ENCODE measurements at places on chromosomes 4 and X. TPM values are rescaled to one million over a fixed set of nuclear protein-coding genes. Genes with fewer than 3 reads are reported as not detected.

The FGF13 gene
- total RNA-seq, result 4.0 TPM

The PABPC5 gene
- 0.31 TPM for total RNA-seq

The PRKX gene
- total RNA-seq, result 26.8 TPM

The GAGE13 gene
- not detected for total RNA-seq

The P2RY10 gene
- 0.85 TPM for total RNA-seq

The RFC1 gene
- total RNA-seq, result 25.2 TPM

The ATP1B4 gene
- not detected for total RNA-seq

The MAGEA2B gene
- not detected for total RNA-seq

The MGAT4D gene
- total RNA-seq, result not detected

The GRIA2 gene
- 0.08 TPM for total RNA-seq

The EDNRA gene
- 0.55 TPM for total RNA-seq

The ADD1 gene
- 254 TPM for total RNA-seq

The SLIT2 gene
- 1.9 TPM for total RNA-seq

The TFDP3 gene
- total RNA-seq, result not detected

The FOXP3 gene
- not detected for total RNA-seq

The FRAS1 gene
- 1.3 TPM for total RNA-seq

The DDIT4L gene
- not detected for total RNA-seq

The TRIM60 gene
- not detected for total RNA-seq

The FRMD7 gene
- total RNA-seq, result not detected

The HELT gene
- not detected for total RNA-seq

The DMRTC1B gene
- 0.61 TPM for total RNA-seq

The BTC gene
- 2.9 TPM for total RNA-seq

The SMIM10 gene
- total RNA-seq, result 1.6 TPM

The KLHL4 gene
- total RNA-seq, result 0.50 TPM

The DMRTC1 gene
- 0.40 TPM for total RNA-seq

The S100P gene
- total RNA-seq, result 390 TPM

The PNCK gene
- total RNA-seq, result 14.2 TPM

The MAGEA6 gene
- not detected for total RNA-seq

The PAGE5 gene
- not detected for total RNA-seq

The CCDC149 gene
- total RNA-seq, result 15.4 TPM

The PPP1R2C gene
- total RNA-seq, result not detected

The ETDA gene
- not detected for total RNA-seq

The NDP gene
- total RNA-seq, result 0.17 TPM

The NEXMIF gene
- 1.0 TPM for total RNA-seq

The DTHD1 gene
- total RNA-seq, result 0.11 TPM

The PRDM8 gene
- total RNA-seq, result 0.64 TPM

The CITED1 gene
- 1.0 TPM for total RNA-seq

The LGI2 gene
- 0.12 TPM for total RNA-seq

The MAGEA8 gene
- total RNA-seq, result not detected

The CACNA1F gene
- 2.0 TPM for total RNA-seq

The XAGE2 gene
- not detected for total RNA-seq

The TBX22 gene
- total RNA-seq, result not detected

The ARAP2 gene
- total RNA-seq, result 19.5 TPM

The FGF2 gene
- total RNA-seq, result 4.1 TPM

The MAPK10 gene
- total RNA-seq, result 7.0 TPM

The STBD1 gene
- 12.9 TPM for total RNA-seq

The UGT2B11 gene
- 0.50 TPM for total RNA-seq

The RTL3 gene
- total RNA-seq, result not detected

The FSTL5 gene
- total RNA-seq, result 0.14 TPM

The GUCY1B1 gene
- total RNA-seq, result 6.9 TPM

The TIGD4 gene
- 0.21 TPM for total RNA-seq

The CXorf49 gene
- total RNA-seq, result not detected

The AFF2 gene
- 0.42 TPM for total RNA-seq

The RIPPLY1 gene
- total RNA-seq, result not detected

The LDB2 gene
- 6.9 TPM for total RNA-seq

The KLHL34 gene
- 2.7 TPM for total RNA-seq

Measured in left colon (tissue), 2 donors.